Suprapubic skin (tissue), 4 donors: ENCODE measurements at places on chromosomes 11 and 22. TPM values are rescaled to one million over a fixed set of nuclear protein-coding genes. Genes with fewer than 3 reads are reported as not detected.

OR52N4 gene
- not detected for total RNA-seq

GAS2L1 gene
- total RNA-seq: 79.3 TPM

NXPE4 gene
- total RNA-seq: not detected

KCNQ1OT1 gene
- total RNA-seq: 4.5 TPM

BET1L gene
- 27.7 TPM for total RNA-seq

GRCh38 chr11:86615487-86615886, 56.9 kb downstream of the ME3 start:
- DNase-seq: no peak

DNA sequence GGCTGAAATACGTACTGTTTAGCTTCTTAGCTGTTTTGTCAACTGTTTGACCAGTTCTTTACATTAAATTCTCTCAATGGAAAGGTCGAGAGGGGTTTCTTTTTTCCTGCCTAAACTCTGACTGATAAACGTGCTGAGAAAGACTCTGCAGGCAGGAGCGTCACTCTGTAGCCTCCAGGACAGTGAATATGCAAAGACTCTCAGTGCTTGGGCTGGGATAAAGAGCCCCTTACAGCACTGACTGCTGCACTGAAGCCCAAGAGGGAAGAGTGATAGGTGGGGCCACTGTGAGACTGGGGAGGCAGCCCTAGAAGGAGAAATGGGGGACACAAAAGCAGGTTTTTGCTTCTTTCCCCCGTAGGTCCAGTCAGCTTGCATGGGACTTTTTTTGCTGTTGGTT, 213.5 kb downstream of the TENM4 start:
- no peak for DNase-seq

DNA sequence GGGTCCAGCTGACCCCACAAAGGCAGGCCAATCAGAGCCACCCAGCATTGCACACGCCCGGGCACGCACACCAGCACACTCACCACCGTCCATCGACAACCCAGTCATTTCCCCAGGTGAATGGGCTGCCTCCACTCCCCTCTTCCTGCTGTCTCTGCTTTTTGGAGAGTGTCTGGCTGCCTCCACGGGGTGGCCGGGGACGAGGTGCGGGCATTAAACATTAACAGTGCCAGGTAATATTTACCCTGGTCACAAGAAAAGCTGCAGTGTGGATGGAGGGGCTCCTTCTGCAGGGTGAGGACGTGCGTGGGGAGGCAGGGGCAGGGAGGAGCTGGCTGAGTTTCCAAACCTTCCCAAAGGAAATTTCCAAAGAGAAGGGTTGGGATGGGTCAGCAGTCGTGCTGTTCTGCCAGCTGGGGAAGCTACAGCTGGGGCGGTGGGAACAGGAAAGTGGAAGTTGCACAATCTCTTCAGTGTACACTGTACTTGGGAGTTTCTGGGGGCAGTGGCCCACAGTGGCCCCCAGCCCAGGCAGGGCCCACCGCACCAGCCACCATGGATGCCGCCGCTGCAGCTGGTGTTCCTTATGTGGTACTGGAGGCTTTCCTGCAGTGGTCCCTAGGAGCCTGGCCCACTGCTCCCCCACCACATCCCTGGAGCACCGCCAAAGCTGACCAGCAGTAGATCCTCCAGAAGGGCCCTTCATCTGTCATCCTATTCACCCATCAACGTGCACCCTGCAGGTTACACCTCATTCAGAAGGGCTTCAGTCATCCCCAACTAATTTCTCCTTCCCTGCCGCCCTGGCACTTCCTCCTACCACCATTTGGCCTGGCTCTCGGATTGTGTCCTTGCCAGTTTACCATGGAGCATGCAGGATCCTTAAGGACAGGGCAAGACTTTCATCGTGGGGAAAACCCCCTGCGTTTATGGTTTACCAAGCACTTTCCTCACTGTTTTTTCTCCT, at the start of gene FXYD2:
Gene FXYD2, minus strand, starts transcription at position 174 of the 967 bp plus-strand sequence. Its CDS starts 66 bp downstream, at position 108.
- DNase-seq: peak; percentile 61

DNA sequence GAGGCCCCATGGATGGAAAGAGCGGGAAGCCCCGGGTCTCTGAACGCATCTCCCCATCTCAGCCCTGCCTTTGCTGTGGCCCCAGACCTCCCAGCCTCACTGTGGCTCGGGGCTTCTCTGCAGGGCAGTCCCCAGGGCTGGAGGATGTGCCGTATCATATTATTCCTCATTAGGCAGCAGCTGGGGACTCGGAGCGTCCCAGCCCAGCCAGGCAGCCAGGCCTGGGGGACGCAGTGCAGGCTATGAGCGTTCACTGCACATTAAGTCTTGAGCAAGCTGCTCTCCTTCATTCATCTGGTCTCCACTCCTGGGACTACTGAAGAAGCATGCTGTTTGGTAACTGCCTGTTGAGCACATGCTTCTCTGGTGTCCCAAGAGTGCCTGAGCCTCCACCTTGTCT, 226.8 kb upstream of the TBCEL start:
- no peak for DNase-seq

GRCh38 chr11:88579466-88579865, 241.9 kb upstream of the CTSC start:
- no peak for DNase-seq
